ENCODE measurements at places on chromosomes 1 and 21.

- DNase-seq = no peak
Measured at GRCh38 chr1:33997127-33998036, 133.5 kb downstream of the HMGB4 start.

DNA sequence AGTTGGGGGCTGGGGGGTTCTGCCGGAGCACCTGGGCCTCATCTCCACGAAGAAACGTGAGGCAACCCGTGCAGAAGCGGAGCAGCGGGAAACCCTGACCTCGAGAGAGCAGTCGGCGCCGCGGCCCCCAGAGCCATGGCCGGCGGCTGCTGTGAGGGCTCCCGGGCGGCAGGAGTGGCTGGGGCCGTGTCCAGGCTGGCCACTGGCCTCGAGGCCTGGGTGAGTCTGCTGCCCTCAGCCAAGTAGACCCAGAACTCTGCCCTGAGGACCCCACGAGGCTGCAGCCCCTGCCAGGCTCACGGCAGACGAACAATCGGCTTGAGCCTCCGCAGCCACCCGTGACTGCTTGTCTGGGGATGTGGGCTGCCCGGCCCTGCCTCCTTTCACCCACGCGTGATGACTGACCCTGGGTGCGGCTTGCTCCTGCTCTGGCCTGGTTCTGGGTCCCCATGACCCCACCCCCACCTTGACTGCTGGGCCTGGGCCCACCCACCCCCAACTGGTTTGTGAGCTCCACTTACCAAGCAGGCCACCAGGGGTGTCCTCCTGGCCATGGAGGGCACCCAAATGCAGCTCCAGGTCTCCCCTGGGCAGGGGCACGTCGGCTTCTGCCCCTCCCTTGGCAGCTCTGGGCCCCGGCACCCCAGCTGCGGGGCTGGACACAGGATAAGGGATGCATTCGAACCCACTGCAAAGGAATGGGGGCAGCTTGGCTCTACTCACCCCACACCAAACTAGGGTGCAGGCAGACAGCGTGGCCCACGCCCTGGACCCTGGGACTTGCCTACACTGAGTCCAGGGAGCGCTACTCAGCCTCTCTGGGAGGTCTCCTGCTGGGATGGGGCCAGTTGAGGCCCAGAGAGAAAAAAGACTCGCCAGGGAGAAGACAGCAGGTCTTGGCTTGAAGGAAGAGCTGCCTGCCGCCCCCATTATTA, 34.2 kb downstream of the MORN1 start:
- DNase-seq = no peak

DNA sequence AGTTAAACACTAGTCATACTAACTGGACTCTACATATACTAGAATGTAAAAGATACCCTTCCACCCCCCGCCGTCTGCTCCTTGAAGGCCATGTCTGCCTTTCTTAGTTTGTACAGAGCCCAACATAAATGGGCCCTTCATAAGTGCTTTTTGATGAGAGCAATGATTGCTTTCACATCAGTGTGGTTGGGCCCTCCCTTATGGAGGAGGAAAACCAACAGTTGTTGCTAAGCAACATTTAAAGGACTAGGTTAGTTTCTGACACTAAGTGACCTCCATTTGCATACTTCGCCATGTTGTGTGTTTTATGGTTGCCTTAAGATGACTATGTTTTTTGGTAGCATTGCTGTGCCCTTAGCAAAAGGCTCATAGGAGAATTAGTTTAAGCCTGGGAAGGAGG, 182.0 kb upstream of the SGIP1 start:
- DNase-seq = no peak

DNA sequence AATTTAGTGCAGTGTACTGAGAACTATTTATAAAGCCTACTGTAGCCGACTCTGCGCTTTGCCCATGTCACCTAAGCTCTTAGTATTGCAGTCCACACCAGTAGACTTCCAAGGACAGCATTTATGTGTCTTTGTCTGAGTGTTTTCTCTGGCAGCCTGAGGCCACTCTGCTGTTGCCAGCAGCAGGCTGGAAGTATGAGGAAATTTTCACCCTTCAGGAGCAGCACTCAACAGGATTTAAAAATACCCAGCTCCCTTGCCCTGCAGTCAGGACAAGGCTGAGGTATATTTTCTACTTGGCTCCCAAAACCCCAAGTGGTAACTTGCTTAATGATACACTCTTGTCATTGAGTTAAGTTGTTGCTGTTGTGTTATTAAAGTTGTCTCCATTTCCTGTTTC, 230.1 kb downstream of the SRGAP2C start:
- no peak for DNase-seq

DNA sequence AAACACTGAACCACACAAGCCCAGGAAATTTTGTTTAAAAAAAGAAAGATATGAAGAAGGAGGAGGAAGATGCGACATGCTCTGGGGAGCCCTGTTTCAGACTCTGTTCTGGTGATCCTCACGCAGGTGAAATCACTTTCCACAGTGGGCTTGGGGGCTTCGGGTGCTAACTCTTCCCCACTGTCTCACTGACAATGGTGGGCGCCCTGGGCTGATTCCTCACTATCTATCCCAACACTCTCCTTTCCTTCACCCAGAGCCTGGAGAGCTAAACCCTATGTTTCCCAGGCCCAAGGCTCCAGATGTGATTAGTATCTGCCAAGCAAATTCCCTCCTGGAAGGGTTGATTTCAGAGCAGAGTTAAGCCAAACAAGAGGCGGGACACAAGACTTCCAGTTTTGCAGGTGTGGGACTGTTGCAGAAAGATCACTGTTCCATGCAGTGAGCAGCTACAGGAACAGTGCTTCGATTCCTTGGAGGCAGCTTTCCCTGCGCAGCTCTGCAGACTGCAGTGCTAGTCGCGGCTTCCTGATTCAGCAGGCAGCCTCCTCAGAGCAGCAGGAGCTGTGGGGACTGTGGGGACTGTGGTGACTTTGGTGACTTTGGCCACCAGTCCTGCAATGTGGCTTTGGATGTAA, 168.3 kb downstream of the RHOU start:
- no peak for DNase-seq

- no peak for DNase-seq
Measured at GRCh38 chr1:147504801-147505311, 36.4 kb upstream of the BCL9 start.

- DNase-seq = no peak
Measured at GRCh38 chr1:16631248-16632043, 18.1 kb upstream of the NBPF1 start.

GRCh38 chr21:41663805-41664788, 102.8 kb downstream of the RIPK4 start:
- no peak for DNase-seq

GRCh38 chr1:223240122-223240521, 97.1 kb upstream of the TLR5 start:
- no peak for DNase-seq

- DNase-seq = no peak
Measured at GRCh38 chr1:244104309-244105060, 53.4 kb downstream of the ZBTB18 start.

DNA sequence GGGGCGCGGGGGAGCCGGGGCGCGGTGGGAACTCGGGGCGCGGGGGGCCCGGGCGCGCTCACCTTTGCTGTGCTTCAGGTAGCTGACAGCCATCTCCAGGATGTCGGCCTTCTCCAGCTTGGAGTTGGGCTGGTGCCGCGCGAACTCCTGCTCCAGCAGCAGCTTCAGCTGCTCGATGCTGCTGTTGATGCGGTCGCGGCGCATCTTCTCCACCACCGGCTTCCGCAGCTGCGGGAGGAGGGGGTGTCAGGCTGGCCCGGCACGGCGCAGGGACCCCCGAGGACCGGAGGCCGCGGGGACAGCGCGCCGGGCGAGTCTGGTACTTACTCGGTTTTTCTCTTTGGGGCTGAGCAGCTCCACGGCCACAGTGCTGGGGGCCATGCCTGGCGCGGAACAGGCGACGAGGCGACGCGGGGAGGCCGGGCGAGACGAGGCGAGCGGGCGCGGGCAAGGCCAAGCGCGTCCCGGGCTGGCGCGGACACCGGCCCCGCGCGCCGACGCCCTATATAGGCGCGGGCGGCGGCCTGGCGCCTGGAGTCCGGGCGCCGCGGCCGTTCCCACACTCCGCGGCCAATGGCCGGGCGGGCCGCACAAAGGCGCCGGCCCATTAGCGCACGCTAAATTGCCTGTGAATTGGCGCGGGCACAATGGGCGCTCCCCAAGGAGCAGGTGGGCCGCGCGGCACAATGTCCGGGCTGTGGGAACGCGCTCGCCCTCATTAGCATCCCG, at the start of gene HES5:
HES5 (minus strand) TSS at position 480 of the 729 bp plus-strand sequence; CDS start at position 381, 99 bp downstream.
- DNase-seq = no peak

GRCh38 chr1:39293375-39294070, 89.0 kb downstream of the MACF1 start:
- DNase-seq = no peak

GRCh38 chr1:78492386-78492950, 1.7 kb downstream of the PTGFR start:
- no peak for DNase-seq

- no peak for DNase-seq
Measured at GRCh38 chr1:182886985-182887384, 47.8 kb downstream of the DHX9 start.

- DNase-seq = no peak
Measured at GRCh38 chr21:36784947-36785346, 86.0 kb downstream of the SIM2 start.

- no peak for DNase-seq
Measured at GRCh38 chr1:3787349-3787715, 9.0 kb downstream of the LRRC47 start.

GRCh38 chr1:109799445-109799844, 35.7 kb upstream of the EPS8L3 start:
- no peak for DNase-seq

GRCh38 chr21:27079636-27080240, 112.8 kb upstream of the ADAMTS5 start:
- no peak for DNase-seq

GRCh38 chr1:147851149-147851548, 51.4 kb upstream of the GJA8 start:
- no peak for DNase-seq

DNA sequence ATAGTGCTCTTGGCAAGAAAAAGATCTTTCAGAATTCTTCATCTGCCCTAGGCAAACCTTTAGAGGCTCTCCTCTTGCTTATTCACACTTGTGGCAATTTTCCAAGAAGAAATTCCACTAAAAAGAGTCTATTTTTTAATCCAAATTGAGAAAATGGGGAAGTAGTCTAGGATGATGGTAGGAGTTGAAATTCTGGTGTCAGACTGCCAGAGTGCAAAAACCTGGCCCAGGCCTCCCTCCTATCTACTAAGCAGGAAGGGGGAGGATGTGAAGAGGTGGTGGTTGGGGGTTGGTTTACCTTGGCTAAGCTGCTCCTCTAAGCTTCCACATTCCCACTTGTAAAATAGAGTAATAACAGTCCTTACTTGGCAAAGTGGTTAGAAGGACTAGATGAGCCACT, 120.6 kb upstream of the KCNJ15 start:
- no peak for DNase-seq

- no peak for DNase-seq
Measured at GRCh38 chr1:157968946-157969345, 24.5 kb upstream of the KIRREL1 start.

- no peak for DNase-seq
Measured at GRCh38 chr1:226148121-226148648, 38.4 kb downstream of the ACBD3 start.

DNA sequence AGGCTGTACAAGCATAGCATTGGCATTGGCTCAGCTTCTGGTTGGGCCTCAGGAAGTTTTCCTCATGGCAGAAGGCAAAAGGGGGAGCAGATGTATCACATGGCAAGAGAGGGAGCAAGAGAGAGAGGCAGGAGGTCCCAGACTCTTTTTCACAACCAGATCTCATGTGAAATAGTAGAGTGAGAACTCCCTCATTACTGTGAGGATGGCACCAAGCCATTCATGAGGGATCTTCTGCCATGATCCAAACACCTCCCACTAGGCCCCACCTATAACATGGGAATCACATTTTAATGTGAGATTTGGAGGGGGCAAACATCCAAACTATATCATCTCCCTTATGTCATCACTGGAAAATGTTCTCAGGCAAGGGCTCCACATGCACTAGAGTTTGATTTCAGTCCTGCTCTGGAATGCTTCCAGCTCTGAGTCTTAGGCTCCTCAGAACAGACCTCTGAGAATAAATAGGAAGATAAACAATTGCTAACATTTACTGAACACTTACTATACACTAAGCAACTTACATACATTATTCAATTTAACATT, 39.4 kb upstream of the VTCN1 start:
- no peak for DNase-seq

- DNase-seq = no peak
Measured at GRCh38 chr1:31927661-31927980, 10.5 kb downstream of the PTP4A2 start.

DNA sequence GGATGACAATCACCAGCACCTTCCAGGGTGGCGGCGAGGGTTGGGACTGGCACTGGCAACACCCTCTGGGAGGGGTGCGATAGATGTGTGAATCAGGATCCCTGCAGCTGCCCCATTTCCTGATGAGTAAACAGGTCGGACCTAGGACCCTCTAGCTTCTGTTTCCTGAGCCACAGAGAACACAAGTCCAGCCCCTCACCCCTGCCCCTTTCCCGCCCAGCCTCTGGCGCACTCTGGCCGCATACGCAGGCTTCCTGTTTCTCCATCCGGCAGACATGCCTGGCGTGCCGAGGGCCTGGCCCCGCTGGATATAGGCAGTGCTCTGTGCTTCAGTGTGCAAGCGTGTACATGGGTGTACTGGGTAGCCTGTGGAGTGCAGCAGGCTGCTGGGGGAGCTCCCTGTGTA, 4.6 kb downstream of the PEAR1 start:
- no peak for DNase-seq

GRCh38 chr1:2972879-2973575, 48.2 kb upstream of the ACTRT2 start:
- DNase-seq = no peak

- DNase-seq = no peak
Measured at GRCh38 chr1:107419003-107419402, 278.2 kb downstream of the NTNG1 start.

GRCh38 chr1:193538680-193539079, 352.3 kb upstream of the B3GALT2 start:
- no peak for DNase-seq

DNA sequence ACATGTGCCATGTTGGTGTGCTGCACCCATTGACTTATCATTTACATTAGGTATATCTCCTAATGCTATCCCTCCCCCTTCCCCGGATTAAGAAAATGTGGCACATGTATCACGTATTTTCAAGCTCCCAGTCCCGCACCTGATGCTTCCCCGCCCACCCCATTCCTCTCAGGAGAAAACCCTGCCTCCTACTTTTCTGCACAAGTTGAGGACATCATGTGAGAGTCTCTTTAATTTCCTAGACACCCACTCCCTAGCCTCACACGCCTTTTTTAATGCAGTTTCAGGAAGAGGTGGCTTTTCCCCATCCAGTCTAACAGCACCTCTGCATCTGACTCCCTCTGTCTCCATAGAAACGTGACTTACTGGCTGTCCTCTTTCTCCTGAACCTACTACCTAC, 58.2 kb upstream of the GOLT1A start:
- DNase-seq = no peak

- DNase-seq = no peak
Measured at GRCh38 chr1:28031173-28031572, 57.2 kb downstream of the EYA3 start.

DNA sequence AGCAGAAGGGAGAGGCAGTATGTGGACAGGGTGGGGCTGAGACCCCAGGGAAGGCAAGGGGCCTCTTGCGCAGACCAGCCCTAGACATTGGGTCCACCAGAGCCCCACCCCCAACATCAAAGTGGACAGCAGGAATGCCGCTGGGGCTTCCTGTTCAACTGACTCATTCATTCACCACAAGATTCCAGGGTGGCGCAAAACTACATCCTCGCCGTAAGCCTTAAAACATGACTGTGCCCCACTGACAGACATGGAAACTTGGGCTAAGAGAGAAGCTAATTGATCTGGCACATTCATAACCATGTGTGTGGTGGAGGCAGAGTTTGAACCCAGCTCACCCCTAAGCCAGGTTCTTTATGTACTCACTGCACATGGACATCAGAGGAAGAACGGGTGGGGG, 14.0 kb downstream of the COL16A1 start:
- DNase-seq = no peak
